ENCODE measurements at places on chromosomes 6 and 20. TPM values are rescaled to one million over a fixed set of nuclear protein-coding genes. Genes with fewer than 3 reads are reported as not detected.

GRCh38 chr6:168243812-168244376 is 75.7 kb downstream of the DACT2 start:
- no peak for DNase-seq

DNA sequence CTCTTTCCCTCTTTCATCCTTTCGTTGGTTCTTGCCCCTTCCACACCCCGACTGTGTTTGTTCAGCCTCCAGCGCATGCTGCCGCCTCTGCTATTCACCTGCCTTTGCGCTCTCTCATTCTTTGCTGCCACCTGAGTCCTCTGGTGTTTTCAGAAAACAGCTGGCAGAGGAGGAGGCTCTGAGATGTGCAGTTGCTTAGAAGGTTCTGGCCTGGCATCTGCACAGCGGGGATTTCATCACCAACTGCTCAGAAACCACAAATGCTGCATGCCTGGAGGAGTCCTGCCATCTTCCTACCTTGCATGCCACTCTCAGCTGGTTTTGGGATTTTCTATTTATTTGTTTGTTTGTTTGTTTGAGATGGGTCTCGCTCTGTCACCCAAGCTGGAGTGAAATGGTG is 39.2 kb upstream of the CLDN20 start:
- DNase-seq = no peak

CD40 gene
- total RNA-seq = 0.62 TPM

DNA sequence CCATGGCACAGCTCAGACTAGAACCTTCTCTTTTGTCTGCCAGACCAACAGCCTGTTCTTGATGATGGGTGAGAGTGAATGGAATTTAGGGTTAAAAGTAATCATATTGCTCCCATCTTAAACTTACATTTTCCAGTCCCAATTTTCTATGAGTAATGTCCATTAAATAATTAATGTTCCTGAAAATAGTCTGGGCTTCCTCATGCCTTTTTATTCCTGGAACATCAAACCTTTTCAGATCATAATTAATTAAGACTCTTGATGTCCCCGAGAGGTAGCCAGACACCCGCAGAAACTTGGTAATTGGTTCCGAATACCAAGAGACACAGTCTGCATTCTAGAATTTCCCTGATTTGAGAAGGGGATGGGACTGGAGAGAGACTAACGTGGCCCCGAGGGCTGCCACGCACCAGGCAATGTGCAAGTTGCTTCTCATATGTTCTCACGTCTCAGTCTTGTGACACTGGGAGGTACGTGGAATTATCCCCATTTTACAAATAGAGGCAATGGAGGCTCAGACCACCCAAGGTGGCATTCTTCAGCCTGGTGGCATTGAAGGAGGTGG is 78.6 kb upstream of the TOX2 start:
- no peak for DNase-seq

DNA sequence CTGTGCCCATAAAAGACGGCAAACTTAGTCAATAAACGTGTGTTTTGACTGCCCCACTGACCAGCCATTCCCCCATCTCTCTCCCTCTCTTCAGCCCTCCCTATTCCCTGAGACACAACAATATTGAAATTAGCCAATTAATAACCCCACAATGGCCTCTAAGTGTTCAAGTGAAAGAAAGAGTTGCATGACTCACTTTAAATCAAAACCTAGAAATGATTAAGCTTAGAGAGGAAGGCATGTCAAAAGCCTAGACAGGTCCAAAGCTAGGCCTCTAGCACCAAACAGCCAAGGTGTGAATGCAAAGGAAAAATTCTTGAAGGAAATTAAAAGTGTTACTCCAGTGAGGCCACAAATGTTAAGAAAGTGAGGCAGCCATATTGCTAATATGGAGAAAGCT is 261.6 kb upstream of the TBX18 start:
- no peak for DNase-seq

DNA sequence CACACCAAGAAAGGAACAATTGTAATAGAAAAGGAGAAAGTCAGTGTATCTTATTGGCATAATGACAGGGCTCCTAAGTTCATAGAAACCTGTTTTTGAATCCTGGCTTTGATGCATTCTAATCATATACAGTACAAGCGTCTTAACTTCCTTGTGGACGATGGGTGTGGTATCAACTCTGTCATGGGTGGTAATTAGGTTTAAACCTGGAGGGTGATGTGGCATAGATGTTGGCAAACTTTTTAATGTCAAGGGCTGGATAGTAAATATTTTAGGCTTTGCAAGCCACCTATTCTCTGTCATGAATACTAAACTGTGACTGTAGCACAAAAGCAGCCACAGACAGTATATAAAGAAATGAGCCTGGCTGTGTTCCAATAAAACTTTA is 138.7 kb upstream of the EDN1 start:
- DNase-seq = no peak

GRCh38 chr20:9353916-9354276 is 160.5 kb upstream of the LAMP5 start:
- no peak for DNase-seq

DNA sequence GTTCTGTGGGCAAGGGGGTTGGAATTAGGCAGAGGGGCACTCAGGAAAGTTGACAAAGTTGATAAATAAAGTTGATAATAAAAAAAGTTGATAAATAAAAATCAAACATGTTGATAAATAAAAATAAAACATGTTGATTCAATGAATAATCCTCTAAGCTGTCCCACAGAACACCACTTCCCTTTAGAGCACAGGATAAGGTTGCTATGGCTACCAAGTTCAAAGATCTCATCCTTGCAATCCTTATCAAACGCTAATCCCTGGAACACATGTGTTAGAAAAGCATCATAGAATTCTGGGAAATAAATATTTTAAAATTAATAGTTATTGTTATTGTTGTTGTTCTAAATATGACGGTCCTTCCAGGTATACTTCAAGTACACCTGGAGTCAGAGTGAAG is 33.9 kb downstream of the MBOAT1 start:
- no peak for DNase-seq

DNA sequence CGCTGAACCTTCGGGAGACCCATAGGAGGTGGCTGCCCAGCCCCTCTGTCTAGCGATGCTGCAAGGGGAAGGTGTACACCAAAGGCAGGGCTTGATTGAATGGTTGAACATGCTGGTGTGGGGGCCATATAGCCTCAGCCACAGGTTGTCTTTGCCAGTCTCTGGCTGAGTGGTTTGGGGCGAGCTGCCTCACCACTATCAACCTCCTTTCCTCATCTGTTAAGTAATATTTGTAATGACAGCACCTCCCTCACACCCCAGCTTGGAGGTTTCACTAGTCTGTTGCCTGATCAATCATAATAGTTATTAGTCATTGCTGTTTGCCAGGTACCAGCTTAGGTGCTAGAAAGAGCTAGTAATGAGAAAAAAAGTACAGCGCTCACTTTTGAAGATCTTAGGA is 11.8 kb upstream of the ZNF831 start:
- DNase-seq = no peak

BFSP1 gene
- 0.31 TPM for total RNA-seq

- DNase-seq = no peak
Measured at GRCh38 chr6:159601211-159601610, 91.8 kb downstream of the SOD2 start.

CGA gene
- not detected for total RNA-seq

GRCh38 chr6:52641388-52641787 is 29.5 kb upstream of the TMEM14A start:
- DNase-seq = no peak

GRCh38 chr6:106631346-106631745 is 2.0 kb downstream of the QRSL1 start:
- no peak for DNase-seq

- DNase-seq = no peak
Measured at GRCh38 chr6:125124049-125124669, 29.4 kb upstream of the TPD52L1 start.

DNA sequence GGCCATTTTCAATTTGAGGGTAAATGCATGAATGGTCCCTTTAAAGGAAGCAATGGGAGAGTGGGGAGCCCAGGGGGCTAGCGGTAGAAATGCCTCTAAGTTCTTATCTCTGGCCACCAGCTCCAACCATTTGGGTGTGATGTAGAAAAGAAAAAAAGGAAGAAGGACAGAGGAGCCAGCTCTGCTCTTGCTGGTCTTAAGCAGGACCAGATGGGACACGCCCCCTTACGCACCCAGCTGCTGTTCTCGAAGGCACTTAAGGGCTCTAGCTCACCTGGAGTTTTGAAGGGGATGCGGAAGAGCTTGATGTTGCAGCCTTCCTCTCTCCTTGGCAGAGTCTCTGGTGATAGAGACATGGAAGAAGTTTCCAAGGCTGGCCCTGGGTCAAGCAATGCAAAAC is 59.5 kb upstream of the RNF144B start:
- DNase-seq = no peak

PRIM2 gene
- 25.7 TPM for total RNA-seq

PAK5 gene
- total RNA-seq = 55.7 TPM

- no peak for DNase-seq
Measured at GRCh38 chr20:35387334-35387733, 24.4 kb downstream of the UQCC1 start.

DNA sequence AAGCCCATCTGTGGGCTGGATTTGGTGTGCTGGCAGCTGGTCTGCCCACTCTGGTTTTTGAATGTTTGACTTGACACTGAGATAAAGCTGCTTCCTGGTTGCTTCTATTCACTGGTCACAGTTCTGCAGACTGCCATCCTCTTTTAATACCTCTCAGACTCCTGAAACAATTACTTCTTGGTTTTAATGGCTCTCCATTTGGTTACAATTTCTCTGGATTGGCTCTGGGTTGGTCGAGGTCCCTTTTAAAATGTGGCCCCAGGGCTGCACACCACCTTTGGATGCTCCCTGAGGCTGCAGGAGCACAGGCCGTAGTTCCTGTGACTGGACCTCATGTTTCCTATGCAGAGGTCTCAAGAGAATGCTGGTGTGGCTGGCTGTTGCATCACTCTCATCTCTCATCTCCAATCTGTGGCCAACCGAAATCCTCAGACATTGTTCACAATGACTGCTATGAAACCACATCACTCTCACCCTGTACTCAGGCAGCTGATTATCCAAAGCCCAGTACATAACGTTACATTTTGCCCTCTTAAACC is 98.5 kb downstream of the INSM1 start:
- DNase-seq = no peak

- DNase-seq = no peak
Measured at GRCh38 chr6:159331451-159331850, 162.3 kb downstream of the FNDC1 start.

- no peak for DNase-seq
Measured at GRCh38 chr20:53512076-53512475, 81.6 kb downstream of the ZNF217 start.

GRCh38 chr6:89997456-89998445 is 103.5 kb downstream of the GJA10 start:
- DNase-seq = no peak

COL9A1 gene
- 4.4 TPM for total RNA-seq

MICB gene
- 0.47 TPM for total RNA-seq

MUCL3 gene
- total RNA-seq = not detected

- no peak for DNase-seq
Measured at GRCh38 chr6:125154118-125154760, 666 bp downstream of the TPD52L1 start.

DNA sequence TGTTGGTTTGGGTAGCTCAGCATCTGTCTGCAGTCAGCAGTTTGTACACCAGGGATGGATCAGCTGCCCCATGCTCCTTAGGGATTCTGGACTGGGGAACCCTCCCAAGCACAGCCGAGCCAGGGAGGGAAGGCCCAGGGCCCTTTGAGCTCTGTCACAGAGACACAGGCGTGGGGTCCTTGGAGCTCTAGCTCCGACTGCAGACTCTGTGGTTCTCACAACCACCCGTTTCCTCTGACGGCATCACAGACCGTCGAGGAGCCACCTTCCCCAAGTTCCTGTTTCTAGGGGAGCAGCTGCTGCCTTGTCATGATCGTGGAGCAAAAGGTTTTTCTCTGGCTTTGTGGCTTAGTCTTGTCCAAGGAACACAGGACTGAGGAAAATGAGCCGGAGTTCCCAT is at the start of gene SLA2:
TSS of gene SLA2 (minus strand) at position 199 of the 400 bp plus-strand sequence. CDS start 4,861 bp downstream, outside the sequence.
- no peak for DNase-seq

- DNase-seq = no peak
Measured at GRCh38 chr20:49396230-49396629, 86.2 kb downstream of the KCNB1 start.

- no peak for DNase-seq
Measured at GRCh38 chr6:104955491-104955890, 1.4 kb upstream of the LIN28B start.

DNA sequence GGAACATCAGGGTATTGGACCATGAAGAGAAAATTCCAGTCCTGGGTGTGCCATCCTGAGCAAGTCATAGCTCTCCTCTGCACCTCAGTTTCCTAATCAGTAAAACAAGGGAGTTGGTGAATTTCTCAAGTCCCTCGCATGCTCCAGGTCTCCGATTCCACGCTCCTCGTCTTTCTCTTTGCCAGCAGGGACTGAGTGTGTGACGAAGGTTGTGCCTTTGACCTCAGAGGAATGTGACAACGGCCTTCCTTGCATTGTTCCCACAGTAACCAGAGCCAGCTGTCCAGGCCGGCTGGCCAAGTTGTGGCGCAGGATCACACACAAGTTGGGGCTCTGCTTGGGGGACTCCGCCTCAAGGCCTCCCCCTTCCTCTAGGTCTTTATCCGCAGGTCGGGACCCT is 217.3 kb downstream of the ATXN1 start:
- DNase-seq = no peak

- DNase-seq = no peak
Measured at GRCh38 chr20:59007665-59008511, 834 bp upstream of the CTSZ start.

COX7A2 gene
- total RNA-seq = 129 TPM

TPD52L1 gene
- total RNA-seq = 1.4 TPM

IL17F gene
- total RNA-seq = not detected

- no peak for DNase-seq
Measured at GRCh38 chr6:164252948-164253347, 838.4 kb downstream of the QKI start.

- no peak for DNase-seq
Measured at GRCh38 chr20:38308047-38308438, 4.1 kb downstream of the BPI start.

DNA sequence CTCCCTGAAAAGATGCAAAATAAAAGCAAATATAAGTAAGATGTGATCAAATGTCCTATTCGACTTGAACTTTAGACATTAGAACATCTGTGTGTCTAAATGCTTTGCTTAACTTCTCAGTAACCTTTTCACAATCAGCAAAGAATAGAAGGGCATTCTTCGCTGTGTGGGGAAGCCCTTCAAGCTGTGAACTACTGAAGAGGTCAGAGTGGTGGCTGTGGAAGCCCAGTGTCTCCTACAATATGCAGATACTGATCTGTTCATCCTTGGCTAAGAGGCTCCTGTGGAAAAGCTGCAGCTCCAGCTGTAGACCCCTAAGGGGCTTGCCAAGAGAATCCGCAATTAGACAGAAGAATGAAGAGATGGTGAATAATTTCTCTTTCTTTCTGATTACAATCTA is 400.3 kb upstream of the SASH1 start:
- DNase-seq = no peak

OXT gene
- total RNA-seq = not detected

- no peak for DNase-seq
Measured at GRCh38 chr6:39847221-39847620, 55.0 kb downstream of the DAAM2 start.

UBE2C gene
- total RNA-seq = 6.9 TPM

IYD gene
- not detected for total RNA-seq

DNA sequence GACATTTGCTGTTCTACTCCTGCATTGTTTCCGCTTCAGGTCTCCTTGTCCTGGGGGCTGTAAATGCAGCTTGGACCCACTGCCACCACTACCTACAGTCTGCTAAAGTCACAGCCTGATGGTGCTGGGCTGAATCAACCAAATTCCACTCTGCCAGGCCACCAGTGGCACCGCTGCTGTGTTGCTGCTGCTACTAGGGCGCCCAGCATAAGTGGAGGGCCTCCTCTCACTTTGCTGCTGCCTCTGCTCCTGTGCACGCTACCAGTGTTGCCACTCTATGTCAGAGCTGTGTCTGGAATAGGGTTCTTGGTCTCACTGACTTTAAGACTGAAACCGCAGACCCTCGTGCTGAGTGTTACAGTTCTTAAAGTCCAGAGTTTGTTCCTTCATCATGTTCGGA is 1.4 kb upstream of the SSR1 start:
- DNase-seq = no peak

Measured in occipital lobe (tissue), 3 donors.